ENCODE measurements at places on chromosomes 6 and 20.

DNA sequence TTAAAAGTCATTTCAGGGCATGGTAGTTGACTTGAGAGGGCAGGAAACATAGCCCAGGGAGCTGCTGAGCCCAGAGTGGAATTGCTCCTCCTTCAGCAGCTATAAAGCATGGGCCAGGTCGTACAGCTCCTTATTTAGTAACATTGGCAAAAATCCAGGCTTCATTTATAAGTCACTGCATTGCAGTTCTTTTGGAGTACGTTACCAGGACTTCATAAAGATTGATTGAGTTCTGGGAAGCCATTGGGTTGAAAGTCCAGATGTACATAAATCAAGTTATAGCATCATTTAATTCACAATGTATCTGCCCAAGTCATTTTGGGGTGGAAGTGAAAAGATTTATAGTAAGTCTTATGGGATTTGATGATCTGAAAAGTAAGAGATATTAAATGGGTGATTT is 53.0 kb upstream of the ANKEF1 start:
- DNase-seq, result no peak

- no peak for DNase-seq
Measured at GRCh38 chr6:3235486-3235885, 8.0 kb upstream of the TUBB2B start.

- no peak for DNase-seq
Measured at GRCh38 chr6:28737750-28738395, 185.9 kb downstream of the TRIM27 start.

DNA sequence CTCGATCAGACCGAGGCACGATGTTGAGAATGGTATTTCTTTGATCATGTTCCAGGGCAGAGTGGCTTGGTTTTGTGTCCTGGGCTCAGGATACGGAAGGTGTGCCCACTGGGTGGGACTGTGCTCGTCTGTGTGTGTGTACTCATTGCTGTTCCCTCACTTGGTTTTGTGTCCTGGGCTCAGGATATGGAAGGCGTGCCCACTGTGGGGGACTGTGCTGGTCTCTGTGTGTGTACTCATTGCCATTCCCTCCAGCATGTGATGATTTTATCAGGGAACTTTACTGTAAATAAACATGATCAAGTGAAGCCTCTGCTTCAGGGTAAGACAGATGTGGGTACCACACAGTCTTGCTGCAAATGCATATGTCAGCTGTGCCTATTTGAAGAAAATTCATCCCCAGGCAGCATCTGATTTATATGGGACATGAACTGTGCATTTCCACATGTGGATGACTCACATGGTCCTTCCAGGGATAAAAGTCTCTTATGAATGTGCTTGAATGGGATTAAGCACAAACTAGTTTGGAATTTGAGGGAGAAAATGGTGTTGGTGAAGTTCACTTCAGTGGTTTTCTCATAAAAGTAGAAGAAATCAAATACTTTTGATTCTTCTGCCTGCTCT is 274.3 kb downstream of the QKI start:
- DNase-seq, result no peak

GRCh38 chr6:163019926-163020325 is 292.2 kb downstream of the PACRG start:
- no peak for DNase-seq

- no peak for DNase-seq
Measured at GRCh38 chr20:4369119-4369797, 352.5 kb upstream of the PRND start.

DNA sequence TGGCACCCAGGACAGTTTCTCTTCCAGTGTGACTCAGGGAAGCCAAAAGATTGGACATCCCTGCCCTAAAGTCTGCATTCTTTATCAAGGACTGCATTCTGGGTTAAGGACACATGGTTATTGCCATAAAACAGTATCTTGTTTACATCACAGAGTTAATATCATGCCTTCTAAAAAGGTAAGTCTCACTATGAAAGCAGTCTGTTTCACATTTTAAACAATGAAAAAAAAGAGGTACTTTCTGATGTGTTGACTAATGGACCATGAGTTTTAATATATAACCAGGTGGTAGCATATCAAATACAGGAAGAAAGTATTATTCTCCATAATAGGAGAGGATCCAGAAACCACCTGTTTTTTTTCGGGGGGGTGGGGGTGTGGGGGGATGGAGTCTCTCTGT is 93.7 kb downstream of the TIAM2 start:
- no peak for DNase-seq

DNA sequence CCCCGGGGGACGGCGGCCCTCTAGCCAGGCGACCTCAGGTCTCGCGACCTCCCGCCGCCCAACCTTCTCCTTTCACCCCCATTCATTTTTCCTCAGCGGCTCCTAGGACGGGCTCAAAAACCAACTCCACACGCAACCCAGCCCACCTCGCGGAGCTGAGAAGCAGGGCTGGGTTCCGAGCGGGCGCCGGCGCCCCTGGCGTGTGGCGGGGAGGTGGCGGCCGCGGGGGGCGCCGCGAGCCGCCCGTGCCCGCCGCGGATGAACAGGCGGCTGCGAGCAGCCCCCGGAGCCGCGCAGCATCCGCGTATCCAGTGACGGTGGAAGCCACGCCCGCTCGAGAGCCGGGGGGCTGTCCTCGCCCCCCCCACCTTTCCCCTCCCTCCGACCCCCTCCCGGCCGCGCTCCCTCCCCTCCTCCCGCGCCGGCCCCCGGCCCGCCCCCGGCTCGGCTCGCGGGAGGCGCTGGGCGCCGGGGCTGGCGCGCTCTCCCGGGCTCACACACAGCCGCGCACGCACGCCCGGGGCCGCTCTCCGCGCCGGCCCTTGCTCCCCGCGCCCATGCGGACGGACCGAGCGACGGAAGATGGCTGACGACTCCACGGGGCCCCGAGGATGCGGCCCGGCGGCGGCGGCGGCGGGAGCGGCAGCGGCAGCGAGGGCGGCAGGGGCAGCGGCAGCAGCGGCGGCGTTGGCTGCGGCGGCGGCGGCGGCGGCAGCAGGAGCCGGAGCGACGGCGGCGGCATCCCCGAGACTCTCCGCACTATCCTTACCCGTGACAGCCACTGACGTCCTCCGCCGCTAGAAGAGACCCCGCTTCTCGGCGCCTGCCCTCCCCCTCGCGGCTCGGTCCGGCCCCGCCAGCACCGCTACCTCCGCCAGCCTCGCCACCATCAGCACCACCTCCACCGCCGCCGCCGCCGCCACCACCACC is at the start of gene SOBP:
TSS of gene SOBP (plus strand) at position 482 of the 930 bp plus-strand sequence. CDS start 500 bp downstream, outside the sequence.
- peak; percentile 91 for DNase-seq

- no peak for DNase-seq
Measured at GRCh38 chr6:117568831-117569410, 33.4 kb downstream of the GOPC start.

GRCh38 chr6:131269565-131270391 is 134.5 kb downstream of the AKAP7 start:
- no peak for DNase-seq

DNA sequence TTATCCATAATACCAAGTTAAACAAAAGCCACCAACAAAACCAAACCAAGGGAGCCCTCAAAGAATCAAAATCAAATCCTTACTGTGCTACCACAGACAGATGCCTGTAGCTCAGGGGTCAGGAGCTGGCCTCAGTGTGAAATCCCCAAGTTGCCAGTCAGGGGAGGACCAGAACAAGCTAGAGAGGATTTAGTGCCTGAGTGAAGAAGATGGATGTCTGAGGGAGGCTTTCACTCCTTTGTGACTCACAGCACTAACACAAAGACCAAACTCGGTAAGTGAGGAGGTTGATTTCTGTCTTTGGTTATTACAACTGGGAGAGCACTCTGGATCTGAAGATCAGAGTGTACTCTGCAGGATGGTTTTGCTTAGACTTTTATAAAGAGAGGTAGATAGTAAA is 189.9 kb upstream of the ZNF184 start:
- no peak for DNase-seq

DNA sequence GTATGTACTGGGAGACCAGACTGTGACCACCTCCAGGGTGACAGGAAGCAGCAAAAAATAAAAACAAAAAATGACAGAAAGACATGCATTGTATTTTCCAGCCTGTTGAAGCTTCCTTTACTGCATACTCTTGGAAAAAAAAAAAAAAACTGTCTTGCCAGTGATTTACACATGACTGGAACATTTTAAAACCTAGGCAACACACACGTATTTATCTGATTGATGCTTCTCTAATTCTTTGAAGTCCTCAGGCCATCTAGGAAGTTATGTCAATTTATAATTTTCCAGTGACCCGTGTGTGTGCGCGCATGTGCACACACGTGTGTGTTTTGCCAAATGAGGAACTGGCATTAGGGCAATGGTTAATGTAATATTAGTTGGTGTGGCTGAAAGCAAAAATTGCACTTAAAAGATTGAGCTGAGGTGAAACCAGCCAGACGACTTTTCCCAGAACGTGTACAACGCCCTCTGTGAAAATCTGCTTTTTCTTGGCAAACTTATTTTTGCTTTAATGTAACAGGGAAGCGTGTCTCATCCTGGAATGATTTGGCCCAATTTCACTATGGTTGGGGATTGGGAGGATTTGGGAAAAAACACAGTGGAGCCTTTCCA is 315.2 kb downstream of the TFAP2A start:
- no peak for DNase-seq

DNA sequence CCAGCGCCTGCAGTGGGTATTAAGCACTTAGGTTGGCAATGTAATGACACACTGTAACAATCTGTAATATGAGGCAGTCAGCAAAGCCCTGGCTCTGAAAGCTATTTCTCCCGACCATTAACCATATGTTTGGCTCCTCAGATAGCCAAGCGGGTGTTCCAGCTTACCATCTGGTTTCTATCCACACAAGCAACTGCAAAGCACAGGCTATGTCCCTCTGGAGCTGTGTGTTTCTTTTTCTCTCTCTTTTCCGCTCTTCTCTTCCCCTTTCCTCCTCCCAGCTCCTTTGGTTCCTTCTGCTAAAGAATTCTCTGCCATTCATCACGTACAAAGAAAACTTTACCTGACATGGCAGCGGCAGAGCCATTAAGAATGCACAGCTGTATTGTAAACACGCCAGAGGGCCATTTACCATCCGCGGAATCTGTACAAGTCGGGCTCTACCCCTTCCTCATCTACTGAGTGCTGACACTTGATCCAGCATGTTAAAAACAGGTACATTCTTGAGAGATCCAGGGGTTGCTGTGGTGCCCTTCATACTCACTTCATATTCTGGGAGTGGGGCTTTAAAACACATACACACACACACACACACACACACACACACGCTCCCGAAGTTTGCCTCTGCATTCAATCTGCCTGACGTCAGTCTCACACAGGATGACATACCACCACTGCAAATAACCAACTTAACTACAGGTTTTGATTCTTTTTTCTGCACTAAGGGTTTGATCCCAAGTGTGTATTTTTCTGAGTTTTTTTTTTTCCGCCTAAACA is 77.2 kb downstream of the BACH2 start:
- peak; percentile 87 for DNase-seq

DNA sequence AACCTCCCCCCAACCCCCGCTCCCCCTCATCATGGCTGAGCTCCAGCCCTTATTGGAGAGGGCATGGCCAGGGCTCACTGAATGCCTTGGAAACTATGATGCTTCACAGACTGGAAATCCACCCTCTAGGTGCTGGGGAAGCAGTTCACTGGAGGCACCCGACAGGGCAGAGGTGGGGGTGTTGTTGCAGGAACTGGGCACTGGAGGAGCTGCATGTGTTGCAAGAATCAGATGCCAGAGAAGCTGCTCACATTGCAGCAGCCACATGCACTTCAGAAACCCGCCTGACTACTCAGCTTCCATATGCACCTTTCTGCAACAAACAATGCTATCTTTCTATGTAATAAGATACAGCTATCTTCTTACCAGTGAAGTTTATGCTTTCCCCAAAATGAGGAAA is 7.9 kb upstream of the TBPL1 start:
- DNase-seq, result no peak

- peak; percentile 74 for DNase-seq
Measured at GRCh38 chr20:33299111-33299603, 16.1 kb downstream of the BPIFB1 start.

GRCh38 chr6:114941078-114941477 is 598.3 kb upstream of the HS3ST5 start:
- DNase-seq, result no peak

DNA sequence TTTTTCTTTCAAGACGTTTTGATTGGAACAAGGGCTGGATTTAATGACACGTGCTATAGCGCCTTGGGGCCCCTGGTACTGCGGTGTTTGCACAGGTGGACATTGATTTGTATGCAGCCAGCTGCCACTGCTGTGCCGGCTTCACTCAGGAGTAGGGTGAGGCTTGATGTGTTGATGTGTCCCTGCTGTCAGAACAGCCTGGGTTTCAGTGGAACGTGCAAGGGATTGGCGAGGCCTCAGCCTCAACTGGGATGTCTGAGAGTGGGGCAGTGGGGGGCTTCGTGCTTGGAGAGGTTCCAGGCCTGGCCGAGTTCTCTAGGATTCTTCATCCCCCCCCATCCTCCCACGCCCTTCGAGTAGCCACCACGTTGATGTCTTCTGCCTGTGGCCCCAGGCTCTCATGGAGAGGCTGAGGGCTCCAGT is 23.0 kb downstream of the PYGB start:
- DNase-seq, result peak; percentile 54

DNA sequence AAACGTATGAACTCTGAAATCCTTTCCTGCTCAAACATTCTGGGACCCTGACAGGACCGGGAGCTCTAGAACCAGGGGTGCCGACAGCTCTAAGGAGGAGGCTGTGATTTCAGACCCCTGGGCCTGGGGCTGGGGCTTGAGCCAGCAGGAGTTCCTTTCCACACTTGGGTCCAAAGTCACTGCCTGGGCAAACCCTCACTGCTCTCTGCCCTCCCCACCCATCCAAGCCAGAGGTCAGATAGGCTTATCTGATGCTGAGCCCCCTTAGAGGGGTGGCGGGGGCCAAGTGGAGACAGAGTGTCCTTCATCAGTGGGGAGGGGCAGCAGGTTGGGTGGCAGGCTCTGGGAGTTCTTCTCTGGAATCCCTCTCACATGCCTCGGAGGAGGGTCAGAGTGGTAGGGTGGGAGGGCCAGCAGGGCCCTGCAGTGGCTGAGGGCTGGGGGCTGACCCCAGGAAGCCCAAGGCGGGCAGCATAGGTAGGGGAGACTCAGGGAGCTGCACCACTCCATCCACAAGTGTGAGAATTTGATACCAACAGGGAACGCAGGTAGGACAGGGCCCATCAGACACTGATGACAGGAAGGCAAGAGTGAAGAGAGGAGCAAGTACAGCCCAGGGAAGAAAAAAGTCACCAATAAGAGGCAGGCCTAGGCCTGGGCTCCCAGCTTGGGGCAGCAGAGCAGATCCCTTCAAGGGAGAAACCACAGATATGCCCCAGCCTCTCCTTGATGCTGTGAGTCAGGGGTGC is 121.0 kb downstream of the MRPL14 start:
- no peak for DNase-seq

- DNase-seq, result no peak
Measured at GRCh38 chr6:168206186-168206585, 113.4 kb downstream of the DACT2 start.

GRCh38 chr20:63270606-63271325 is 1.8 kb upstream of the ARFGAP1 start:
- DNase-seq, result no peak

DNA sequence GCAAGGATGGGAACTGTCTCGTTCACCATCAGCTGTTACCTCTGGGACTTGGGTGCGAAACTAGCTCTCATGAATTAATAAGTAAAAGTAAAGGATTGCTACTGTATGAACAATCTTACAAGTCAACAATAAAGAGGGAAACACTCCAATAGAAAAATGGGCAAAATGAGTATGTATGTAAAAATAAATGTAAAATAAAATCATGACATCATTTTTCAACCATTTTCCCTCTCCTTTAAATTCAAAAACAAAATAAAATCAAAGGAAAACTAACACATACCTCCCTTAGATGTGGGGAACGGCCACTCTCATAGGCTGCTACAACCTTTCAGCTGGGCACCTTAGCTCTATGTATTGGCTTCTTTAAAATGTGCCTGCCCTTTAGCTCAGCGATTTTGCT is 389.7 kb upstream of the ARID1B start:
- DNase-seq, result no peak

GRCh38 chr6:27890445-27891319 is 21.5 kb downstream of the OR2B2 start:
- peak; percentile 86 for DNase-seq

All from left forelimb (tissue), 1 donor.